ENCODE measurements at places on chromosomes 2 and 18.

GRCh38 chr2:227127201-227127600 is 36.8 kb downstream of the COL4A4 start:
- no peak for DNase-seq

DNA sequence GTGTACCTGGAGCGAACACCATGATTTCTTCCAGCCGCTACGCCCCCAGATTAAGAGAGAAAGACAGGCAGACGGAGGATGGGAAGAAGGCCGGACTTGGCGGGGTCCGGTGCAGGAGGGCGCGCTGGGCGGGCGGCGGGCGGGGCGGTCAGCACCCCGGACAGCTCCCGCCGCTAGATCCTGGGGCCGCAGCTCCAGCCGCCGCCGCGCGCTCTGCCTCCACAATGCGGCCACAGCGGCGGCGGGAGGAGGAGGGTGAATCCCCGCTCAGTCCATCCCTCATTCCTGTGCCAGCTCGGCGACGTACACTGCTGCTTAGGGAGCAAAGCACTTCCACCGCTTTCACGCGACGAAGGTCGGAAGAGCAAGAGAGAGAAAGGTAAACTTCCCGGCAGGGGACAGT is at the start of gene AKAIN1:
TSS of gene AKAIN1 (minus strand) at position 226 of the 403 bp plus-strand sequence. CDS start at position 22, 204 bp downstream.
- no peak for DNase-seq

- no peak for DNase-seq
Measured at GRCh38 chr18:58350526-58350925, 278.4 kb downstream of the ALPK2 start.

DNA sequence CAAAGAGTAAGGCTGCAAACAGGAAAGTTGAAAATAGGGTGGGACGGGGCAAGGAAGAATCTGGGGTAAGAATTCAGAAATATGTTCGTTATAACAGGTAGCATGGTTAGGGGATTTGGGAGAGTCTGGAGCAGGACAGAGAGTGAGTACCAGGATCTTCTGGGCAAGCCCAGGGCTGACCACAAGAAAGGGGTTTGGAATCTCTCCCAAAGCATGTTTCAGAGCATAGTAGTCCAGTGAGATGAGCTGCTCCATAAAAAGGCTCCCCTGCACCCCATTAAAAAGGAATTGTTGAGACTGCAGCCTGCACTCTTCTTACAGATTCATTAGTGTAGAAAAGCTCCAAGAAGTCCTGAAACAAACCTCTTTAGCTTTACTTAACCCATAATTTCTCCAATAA is 291.1 kb downstream of the MTX2 start:
- DNase-seq, result no peak

Data from fibroblast of skin of left biceps (primary cell).